Natural killer cell treated with Interleukin-12 subunit alpha and Interleukin-12 subunit beta and Interleukin-15 and Interleukin-18, amount 100 ng/mL, for 72 hours (primary cell): ENCODE measurements at places on chromosomes 12 and 14. TPM values are rescaled to one million over a fixed set of nuclear protein-coding genes. Genes with fewer than 3 reads are reported as not detected.

DAO gene
- total RNA-seq, result not detected

TIMELESS gene
- total RNA-seq, result 29.8 TPM

ALX1 gene
- total RNA-seq, result not detected

SLC2A13 gene
- 9.1 TPM for total RNA-seq

SLC22A17 gene
- total RNA-seq, result not detected

REP15 gene
- total RNA-seq, result 0.26 TPM

IGFBP6 gene
- total RNA-seq, result not detected

SIX4 gene
- 0.10 TPM for total RNA-seq

BCL2L14 gene
- not detected for total RNA-seq

CATSPERB gene
- total RNA-seq, result 0.70 TPM
